Upper lobe of left lung (tissue), 6 donors: ENCODE measurements at places on chromosomes 7 and 10. TPM values are rescaled to one million over a fixed set of nuclear protein-coding genes. Genes with fewer than 3 reads are reported as not detected.

Gene TSPAN12
- 44.2 TPM for total RNA-seq

Gene BHLHA15
- 3.5 TPM for total RNA-seq

Gene EGR2
- 9.3 TPM for total RNA-seq

Gene GAD2
- total RNA-seq = not detected

Gene MMD2
- not detected for total RNA-seq

Gene UCMA
- not detected for total RNA-seq

Gene HOXA3
- total RNA-seq = 6.3 TPM

Gene MNX1
- not detected for total RNA-seq

Gene ABCB4
- total RNA-seq = 0.06 TPM

Gene PTPRE
- total RNA-seq = 89.2 TPM
